ENCODE measurements at places on chromosomes 1 and 21. TPM values are rescaled to one million over a fixed set of nuclear protein-coding genes. Genes with fewer than 3 reads are reported as not detected.

Gene ZNF644
- 172 TPM for total RNA-seq

Gene TRIM63
- not detected for total RNA-seq

Gene FCRL5
- total RNA-seq: not detected

Gene BTBD8
- total RNA-seq: 51.9 TPM

Gene AMY1A
- total RNA-seq: not detected
